ENCODE measurements at places on chromosomes 1 and 21.

DNA sequence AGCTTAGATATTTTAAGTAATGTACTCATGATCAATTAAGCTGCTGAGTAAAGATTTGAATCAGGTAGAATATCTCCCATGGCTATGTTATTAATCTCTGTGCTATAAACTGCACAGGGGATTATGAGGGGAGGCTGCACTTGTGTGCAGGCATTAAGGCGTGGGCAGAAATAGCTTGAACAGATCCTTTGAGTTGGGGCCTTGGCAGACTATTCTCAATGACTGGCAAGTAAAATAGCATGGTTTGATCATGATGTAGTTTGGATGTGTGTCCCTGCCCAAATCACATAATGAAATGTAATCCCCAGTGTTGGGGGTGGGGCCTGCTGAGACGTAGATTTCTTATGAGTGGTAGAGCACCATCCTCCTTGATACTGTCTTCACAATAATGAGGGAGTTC, 220.3 kb downstream of the PLPP3 start:
- no peak for DNase-seq

DNA sequence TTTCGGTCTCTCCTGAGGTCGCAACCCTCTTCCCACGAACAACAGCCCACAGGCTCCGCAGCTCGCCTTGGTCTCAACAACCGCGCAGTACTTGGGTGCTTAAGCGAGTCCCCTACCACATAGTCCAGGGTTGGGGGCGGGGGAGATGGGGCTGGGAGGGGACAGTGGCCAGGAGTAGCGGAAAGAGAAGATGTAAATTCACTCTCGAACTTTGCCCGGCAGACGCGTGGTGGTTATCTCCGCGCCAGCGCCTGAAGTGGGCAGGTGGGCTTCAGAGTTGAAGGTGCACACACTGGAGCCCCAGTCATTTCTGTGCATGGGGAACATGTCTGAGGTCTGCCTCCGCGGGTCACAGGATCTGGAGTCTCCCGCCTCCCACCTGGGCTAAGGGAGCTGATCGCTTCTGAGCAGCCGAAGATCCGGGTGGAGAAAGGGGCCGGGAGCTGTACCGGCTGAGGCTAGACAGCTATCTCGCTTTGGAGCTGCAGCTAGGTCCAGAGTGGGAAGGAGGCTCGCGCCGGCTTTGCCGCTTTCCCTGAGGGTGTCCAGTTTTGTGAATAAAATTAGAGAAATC, 4.3 kb upstream of the FOXD2 start:
- peak; percentile 52 for DNase-seq

DNA sequence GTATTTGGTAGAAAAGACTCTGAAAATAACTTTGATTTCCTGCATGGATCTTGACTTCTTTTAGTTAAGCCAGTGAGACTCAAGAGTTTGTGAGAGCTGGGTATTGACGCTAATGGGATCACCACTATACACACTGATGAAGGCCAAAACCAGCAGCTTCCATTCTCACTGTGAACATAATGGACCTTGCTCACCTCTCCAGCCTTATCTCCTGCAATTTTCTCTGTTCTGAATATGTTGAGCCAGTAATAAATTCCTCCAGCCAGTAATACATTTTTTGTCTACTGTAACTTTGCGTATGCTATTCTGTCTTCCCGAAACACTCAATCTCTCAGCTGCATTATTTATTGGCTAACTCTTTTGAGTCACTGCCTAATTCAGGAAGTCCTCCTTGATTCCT, 111.6 kb upstream of the PPP2R5A start:
- DNase-seq = no peak

DNA sequence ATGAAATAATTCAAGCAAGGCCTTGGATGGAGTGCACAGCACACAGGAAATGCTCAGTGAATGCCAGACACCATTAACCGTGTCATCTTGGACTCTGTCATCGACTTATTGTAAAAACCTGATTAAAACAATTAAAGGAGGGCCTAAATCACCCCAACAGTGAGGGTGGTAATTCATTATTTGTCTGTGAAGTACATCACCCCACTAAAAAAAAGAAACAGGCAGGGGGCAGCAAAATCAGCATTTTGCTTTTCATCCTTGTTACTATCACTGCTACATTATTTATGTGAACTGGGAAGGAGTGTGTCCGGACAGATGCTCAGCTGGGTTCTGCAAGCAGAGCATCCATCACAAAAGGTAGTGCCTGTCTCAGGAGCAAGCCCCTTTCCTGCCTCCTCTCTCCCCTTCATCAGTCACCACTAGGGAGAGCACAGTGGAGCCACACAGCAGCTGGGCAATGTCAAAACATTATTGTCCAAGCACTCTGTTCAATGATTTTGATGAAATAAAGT, 98.5 kb downstream of the RERE start:
- peak; percentile 23 for DNase-seq
